Natural killer cell (primary cell): ENCODE measurements at places on chromosomes 2 and 18. TPM values are rescaled to one million over a fixed set of nuclear protein-coding genes. Genes with fewer than 3 reads are reported as not detected.

DNA sequence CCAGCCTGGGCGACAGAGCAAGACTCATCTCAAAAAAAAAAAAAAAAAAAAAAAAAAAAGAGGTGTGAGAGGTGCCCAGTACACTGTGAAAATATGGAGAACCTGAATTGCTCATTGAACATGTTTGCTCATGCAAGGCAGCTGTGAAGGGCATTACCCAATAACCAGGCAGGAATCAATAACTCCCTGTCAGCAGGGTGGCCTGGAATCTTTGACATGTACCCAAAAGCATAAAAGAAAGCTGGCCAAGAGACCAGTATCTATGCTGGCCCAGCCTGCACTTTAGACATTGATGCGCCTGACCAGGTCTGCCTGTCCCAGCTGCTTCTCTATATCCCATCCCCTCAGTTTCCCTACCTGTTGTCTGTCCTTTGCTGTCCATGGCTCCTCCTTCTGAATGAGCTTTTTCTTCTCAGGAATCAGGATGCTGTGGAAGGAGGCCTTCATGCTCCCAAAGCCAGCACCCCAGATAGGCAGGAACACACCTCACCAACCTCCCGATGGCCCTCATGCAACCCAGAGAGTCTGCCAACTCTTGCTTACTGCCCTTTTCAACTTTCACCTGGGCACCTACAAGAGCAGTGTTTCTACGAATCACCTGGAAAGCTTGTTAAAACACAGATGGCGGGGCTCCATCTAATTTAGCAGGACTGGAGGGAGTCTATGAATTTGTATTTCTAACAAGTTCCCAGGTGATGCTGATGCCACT lies 83.4 kb upstream of the PPP1CB start:
- no peak for DNase-seq

Gene RTP5
- 0.47 TPM for total RNA-seq

GRCh38 chr18:13502585-13502984 lies 223.8 kb downstream of the FAM210A start:
- no peak for DNase-seq

GRCh38 chr2:126849054-126849453 lies 49.6 kb upstream of the TEX51 start:
- no peak for DNase-seq

DNA sequence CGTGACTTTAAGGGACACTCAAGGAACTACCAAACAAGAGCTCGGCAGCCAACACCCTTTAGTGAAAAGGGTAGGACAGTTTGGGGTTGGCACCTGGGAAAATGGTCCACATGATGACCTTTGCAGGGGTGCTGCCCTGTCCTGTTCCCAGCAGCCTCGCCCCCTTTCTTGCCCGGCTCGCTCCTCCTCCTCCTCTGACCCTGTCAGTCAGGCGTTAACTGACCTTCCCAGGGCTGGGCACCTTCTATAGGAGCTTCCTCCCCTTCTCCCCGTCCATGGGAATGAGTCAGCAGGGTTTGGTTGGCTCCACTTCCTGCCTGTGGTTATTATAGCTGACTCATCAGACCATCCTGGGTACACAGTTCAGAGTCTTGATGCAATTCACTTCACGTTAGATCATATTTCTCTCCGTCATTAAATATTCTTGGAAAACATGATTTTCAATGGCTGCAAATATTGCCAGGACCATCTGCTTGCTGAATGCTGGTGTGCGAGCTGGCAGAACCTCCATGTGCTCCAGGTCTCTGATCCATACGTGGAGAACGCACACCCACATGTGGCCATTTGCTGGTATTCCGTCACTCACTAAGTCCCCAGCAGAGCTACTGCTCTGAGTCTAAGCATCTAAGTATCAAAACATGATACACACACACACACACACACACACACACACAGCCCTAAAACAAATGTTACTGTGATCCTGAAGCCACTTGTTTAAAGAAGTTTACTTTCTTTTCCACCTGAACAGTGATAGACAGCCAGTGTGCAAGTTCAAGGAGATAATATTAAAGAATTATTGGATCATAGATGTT lies 185.0 kb downstream of the ANAPC1 start:
- peak; percentile 50 for DNase-seq

DNA sequence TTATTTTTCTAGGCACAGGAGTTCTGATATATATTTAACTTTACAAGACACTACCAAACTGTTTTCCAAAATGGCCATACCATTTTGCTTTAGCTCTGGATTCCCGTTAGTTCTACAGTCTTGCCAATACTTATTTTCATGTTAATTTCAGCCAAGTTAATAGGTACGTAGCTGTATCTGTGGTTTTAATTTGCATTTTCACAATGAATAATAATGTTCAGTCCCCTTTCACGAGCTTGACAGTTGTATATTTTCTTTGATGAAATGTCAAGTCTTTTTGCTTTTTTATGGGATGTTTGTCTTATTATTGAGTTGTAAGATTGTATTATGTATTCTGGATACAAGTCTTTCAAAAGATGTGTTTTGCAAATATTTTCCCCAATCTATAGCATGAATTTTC lies 50.6 kb upstream of the GALNT5 start:
- no peak for DNase-seq

DNA sequence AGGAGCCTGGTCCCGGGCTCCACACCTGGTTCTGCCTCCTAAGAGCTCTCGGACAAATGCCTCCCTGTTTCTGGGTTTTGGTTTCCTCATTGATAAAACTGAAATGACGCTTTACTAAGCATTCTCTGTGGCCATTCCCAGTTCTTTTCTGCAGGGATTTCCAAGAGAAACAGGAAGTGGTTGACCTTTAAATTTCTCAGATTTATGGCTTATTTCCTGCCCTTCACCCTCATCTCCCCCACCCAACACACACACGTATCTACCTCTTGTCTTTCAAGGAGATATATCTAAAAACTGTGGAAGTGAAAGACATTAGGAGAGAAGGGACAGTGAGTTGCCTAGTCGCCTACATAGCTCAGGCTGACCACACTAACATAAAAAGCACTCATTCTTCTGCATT lies 53.0 kb downstream of the PIEZO2 start:
- DNase-seq: no peak

GRCh38 chr18:62979900-62980299 lies 264.6 kb downstream of the PHLPP1 start:
- DNase-seq: no peak

DNA sequence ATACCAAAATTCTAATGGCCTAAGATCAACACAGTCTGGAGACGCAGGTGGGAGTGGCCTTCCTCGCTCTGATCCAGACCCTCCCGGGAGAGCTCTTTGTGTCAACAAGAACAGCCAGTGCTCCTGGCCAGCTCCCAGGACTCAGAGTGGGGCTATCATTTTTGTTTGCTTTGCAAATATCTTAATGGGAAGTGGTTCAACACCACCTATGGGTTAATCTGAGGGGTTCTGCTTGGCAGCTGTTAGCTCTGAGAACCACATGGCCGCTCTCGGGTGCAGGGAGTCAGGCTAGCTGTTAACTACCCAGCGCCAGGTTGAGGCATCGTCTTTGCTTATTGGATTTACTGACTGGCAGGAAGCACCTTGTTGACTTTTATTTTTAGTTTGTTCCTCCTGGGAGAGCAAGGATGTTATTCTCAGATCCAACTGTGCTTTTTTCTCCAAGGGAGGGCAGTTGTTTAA lies 184.8 kb upstream of the SP5 start:
- DNase-seq: no peak

DNA sequence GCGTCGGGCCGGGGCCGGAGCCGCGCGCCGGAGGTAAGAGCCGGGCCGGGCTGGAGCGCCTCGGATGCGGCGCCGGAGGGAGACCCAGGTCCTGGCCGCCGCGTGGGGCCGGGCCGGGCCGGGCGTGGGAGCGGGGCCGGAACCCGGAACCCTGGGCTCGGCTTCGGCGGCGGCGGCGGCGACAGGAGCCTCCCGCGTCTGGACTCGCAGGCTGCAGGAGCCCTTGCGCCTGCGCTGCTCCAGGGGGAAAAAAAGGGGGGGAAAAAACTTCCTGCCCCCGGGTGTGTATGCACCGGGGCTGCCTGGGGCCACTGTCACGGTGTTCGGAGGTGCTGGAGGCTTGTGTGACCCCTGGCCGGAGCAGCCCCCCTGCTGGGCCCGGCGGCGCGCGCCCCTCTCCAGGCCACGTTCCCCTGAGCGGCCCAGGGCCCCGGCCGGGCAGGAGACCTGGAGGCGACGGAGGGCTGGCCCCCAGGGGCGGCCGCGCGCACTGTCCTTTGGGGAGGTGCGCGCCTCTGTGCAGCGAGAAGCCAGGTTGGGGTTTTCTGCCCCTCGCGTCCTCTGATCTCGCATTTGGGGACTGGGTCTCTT lies 864 bp downstream of the KLHL29 start:
- no peak for DNase-seq

- no peak for DNase-seq
These were observed 92.1 kb downstream of the AOX1 start for GRCh38 chr2:200677721-200678532.

DNA sequence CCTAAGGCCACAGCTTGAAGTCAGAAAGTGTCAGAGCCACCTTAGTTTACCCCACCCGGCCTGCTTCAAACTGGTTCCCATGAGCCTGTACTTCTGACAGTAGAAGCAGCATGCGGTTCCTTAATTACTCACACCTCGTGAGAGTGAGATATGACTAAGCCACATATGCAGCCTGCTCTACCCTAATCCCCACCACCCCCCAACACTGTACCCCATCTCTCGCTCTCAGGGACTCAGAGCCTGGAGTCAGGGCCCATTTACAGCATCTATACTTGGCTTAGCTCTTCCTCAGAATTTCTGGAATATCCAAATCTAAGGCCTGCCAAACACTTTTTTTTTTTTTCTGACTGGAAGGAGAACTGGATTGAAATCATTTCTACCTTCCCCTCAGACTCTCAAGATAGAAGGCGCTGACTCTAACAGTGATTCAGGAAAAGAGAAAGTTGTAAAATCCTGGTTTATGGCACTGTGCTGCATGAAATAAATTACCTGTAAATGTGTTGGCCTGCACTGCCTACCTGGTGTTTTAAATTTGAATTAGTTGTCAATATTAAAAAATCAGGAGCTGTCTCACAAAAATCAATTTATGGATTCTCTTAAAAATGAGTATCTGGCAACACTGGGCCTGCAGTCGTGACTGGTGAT lies 360.0 kb downstream of the RND3 start:
- DNase-seq: no peak

DNA sequence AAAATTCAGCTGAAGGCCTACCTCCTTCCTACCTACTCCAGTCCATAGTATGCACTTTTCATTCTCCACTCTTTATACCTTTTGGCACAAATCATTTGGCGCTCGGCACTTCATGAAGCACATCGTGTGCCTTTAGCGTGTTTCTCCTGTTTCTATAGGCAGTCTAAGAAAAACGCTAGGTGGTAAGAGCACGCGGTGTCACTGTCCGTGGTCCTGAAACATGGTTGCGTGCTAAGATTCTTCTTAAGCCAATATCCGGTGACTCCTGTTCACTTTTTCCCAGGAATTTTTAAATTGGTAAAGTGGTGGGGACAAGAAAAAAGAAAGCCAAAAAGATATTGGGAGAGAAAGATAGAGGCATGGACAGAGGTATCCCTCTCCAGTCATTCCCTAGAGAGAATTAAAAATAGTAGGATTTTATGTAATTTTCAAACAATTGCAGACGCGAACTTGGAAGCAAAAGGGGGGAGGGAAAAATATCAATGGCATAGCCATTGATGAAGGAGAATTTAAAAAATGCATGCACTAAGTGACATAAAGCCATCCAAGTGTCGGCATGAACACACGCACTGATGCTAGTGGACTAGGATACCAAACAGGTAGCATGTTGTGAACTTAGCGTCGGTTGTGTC lies 1.4 kb upstream of the CTNNA2 start:
- no peak for DNase-seq

Gene CIB4
- not detected for total RNA-seq

- no peak for DNase-seq
These were observed 108.4 kb downstream of the IRS1 start for GRCh38 chr2:226691255-226691654.

GRCh38 chr2:119126650-119127049 lies 31.9 kb downstream of the C1QL2 start:
- peak; percentile 25 for DNase-seq

DNA sequence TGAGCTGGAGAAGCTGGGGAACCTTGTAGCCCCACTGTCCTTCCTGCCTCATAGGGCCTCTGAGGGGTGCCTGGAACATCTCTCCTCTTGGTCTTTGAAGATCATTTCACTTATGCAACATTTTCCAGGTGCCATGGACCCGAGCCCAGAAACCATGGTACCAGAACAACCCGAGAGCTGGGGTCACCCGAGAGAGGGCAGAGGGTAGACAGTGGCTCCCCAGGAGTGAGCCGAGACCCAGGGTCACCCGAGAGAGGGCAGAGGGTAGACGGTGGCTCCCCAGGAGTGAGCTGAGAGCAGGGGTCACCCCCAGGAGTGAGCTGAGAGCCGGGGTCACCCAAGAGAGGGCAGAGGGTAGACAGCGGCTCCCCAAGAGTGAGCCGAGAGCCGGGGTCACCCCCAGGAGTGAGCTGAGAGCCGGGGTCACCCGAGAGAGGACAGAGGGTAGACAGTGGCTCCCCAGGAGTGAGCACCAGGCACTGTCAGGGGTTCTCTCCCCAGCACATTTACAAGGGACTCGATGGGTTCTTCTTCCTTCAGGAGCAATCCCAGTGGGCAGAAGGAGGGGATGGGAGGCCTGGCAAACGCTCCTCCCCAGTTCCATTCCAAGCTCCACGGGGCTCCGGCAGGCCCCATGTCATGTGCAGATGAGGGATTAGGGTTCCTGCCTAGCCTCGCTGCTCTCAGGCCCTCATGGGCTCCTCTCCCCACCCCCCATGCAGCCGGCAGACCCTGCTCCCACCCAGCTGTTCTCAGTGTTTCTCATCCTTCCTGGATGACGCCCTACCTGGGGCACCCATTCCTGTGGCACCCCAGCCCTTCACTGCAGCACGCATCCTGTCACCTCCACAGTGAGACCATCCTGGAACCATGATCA lies 163.5 kb downstream of the RTP5 start:
- DNase-seq: no peak

DNA sequence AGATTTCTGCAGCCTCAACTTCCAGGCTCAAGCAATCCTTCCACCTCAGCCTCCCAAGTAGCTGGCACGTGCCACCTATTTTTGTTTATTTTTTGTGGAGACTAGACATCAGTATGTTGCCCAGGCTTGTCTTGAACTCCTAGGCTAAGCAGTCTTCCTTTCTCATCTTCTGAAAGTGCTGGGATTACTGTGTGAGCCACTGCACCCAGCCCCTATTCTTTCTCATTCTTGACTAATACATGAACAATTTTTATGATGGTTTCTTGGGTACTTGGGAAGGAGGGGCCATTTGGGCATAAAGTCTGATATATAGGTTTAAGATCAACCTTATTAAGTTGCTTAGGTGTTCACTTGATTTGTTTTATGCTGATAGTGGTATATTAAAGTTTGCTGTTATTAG lies 26.2 kb downstream of the EPC2 start:
- DNase-seq: no peak

Gene SPAST
- 27.5 TPM for total RNA-seq

- DNase-seq: no peak
These were observed 7.9 kb downstream of the CTLA4 start for GRCh38 chr2:203875471-203875870.

DNA sequence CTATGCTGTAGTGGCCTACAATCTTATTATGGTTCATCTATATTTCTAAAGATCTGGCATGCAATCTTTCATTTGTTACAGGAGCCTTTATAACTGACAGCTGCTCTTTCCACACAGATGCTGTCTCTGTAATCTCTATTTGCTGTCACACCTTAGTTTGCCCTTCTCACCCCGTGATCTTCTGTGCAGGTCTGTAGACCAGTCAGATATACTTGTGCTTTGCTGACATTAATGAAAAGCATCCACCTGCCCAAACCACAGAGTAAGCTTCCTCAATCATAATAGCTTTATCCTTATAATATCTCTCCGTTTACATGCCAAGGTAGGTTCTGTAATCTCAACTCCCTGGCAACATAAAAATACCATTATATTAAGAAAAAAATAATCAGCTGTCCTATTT lies 122.4 kb downstream of the GRB14 start:
- no peak for DNase-seq

- DNase-seq: no peak
These were observed 11.8 kb downstream of the ERFE start for GRCh38 chr2:238170386-238171071.
